ENCODE measurements at places on chromosomes 6 and 20.
A peak's percentile ranks its signal among the peaks of the same experiment; 100 is the strongest.

GRCh38 chr20:40600441-40601219, 88.4 kb downstream of the MAFB start:
- no peak for DNase-seq

DNA sequence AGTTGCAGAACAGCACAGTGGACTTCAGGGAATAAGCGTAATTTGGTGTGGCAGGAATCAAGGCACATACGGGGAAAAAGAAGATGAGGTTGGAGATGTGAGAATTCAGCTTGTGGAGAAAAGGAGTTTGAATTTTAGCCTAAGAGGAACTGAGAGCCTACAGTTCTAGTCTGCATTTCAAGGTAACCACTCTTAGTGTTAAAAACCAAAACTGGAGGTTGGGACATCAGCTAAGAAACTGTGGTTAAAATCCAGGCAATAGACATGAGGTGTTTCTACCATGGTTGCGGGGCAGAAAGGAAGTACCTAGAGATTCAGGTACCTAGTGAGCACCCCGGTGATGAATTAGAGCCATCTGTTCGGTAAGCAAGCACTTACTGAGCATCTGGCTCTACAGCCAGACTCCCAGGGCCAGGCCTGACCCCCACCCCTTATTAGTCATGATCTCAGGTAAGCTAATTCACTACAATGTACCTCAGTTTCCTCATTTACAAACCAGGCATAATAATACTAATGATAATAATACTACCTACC, 44.4 kb downstream of the FAXC start:
- no peak for DNase-seq

- no peak for DNase-seq
These were observed 46.4 kb upstream of the COL21A1 start for GRCh38 chr6:56293781-56294180.

DNA sequence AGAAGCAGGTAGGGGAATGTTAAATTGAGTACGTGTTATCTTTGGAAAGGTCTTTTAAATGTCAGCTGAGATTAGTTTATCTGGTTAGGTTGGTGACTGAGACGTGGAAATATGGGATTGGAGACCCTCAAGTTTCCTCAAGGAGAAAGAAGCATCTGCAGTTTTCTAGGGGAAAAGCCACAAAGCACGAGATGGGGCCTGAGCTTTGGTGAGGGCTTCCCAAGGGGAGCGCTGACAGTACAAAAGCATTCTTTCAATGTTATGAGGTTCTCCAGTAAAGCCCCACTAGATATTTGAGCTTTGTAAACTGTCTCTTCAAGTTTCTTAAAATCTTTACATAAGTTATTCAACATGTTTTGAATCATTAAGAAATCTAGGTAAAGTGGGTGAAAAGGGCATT, 19.6 kb upstream of the HS3ST5 start:
- no peak for DNase-seq

DNA sequence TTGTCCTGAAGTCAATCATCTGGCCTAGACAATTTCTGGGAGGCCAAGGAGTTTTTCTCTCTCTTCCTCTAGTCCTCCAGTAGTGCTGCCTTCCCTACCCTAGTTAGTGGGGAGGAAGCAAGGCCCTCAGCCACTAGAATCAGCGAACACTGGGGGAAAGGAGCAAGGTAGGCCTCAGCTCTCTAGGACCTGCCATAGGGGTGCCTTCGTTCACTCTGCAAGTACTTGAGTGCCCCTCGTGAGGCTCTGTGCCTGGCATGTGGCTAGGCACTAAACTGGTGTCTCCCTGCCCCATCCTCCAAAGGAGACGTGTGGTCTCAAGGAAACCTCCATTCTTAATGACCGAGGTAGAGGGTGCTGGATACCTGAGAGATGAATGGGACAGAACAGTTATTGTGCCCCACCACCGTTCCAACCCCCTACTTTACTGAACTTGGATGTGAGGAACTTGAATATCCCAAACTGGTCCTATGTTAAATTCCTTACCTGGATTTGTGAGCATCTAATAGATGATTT, 1.1 kb downstream of the DEF6 start:
- no peak for DNase-seq

- no peak for DNase-seq
These were observed 50.8 kb upstream of the FAM83D start for GRCh38 chr20:38875175-38875993.

DNA sequence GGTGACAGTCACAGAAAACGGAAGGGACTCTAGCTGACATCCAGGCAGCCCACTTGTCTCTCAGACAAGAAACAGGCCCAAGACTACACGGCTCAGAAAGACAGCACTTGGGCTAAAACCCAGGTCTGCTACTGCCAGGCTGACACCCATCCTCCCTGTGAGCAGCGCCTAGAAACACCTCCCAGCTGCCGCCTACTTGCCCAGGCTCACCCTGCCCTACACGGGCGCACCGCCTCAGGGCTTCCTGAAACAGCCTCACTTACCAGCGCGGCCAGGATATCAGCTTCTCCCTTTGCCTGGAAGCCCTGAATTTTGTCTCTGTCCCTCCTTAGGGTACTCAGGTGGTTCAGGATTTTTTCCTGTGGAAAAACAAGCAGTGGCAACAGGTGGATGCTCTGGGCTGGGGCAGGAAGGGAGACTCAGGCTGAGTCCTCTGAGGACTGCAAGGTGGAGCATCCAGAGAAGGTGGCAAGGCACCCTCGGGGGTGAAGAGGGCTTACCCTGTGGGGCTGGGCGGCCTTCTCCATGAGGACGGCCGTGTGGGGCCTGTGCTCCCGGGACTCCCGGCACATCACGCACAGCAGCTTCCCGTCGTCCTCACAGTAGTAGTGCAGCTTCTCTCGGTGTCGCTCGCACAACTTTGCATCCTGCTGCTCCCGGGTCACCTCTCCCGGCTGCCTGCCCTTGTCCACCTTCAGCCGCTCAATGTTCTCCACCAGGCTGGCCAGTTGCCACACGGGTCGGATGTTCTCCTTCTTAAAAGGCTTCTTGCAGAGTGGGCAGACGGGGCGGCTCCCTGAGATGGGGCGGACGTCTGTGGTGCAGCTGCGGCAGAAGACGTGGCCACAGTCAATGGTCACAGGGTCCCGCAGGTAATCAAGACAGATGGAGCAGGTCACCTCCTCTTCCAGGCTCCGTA, 14.8 kb downstream of the TRIM26 start:
- no peak for DNase-seq

DNA sequence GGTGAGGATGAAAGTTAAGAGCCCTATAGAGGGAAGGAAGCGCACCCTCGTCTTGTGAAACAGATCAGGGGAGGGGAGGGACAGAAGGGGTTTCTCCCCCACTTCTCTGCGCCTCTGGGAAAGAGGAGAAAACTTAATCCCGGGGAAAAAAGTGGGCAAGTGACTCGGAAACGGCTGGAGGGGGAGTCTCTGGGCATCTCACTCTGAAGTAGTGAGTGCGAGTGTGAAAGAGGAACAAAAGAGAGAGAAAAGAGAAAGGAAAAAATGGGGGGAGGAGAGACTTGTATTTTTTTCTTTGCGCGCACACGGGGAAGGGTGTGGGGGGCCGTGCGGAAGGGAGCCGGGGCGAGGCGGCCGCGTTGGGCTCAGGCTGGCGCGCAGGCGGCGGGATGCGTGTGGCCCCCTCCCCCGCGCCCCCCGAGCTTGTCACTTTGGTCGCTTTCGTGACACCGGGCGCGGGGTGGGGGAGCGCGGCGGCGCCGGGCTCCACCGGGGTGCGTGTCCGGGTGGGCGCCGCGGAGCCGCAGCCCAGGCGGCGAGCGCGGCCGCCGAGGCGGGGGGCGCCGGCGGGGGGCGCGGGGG, 454 bp downstream of the L3MBTL3 start:
- DNase-seq: peak; percentile 23

DNA sequence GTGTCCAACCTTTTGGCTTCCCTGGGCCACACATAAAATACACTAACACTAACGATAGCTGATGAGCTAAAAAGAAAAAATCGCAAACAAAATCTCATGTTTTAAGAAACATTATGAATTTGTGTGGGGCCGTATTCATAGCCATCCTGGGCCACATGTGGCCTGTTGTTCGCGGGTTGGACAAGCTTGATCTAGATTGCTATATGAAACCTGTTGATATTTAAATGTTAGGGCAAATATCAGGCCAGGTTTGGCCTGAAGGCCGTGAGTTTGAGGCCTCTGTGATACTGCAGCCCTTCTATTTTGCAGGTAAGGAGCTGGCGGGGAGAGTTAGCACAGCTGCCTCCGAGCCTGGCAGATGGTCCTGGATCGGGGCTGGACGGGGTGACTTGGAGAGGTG, 99.0 kb downstream of the CEBPB start:
- DNase-seq: no peak

GRCh38 chr6:155450240-155450581, 5.4 kb downstream of the NOX3 start:
- no peak for DNase-seq

DNA sequence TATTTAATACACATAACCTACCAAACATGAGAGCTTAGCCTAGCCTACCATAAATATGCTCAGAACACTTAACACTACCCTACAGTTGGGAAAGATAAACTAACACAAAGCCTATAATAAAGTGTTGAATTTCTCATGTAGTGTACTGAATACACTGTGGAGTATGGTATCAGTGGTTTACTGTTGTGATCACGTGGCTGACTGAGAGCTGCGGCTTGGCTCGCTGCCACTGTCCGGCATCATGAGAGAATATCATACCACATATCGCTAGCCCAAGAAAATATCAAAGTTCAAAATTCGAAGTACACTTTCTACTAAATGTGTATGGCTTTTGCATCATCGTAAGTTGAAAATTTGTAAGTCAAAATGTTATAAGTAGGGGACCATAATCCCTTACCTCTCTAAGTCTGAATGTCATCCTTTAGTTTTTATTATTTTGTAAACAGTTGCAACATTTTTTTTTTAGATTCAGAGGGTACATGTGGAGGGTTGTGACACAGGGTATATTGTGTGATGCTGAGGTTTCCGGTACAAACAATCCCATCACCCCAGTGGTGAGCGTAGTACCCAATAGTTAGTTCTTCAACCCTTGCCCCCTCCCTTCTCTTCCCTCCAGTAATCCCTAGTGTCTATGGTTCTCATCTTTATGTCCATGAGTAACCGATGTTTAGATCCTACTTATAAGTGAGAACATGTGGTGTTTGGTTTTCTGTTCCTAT, 14.6 kb upstream of the TAAR1 start:
- no peak for DNase-seq

DNA sequence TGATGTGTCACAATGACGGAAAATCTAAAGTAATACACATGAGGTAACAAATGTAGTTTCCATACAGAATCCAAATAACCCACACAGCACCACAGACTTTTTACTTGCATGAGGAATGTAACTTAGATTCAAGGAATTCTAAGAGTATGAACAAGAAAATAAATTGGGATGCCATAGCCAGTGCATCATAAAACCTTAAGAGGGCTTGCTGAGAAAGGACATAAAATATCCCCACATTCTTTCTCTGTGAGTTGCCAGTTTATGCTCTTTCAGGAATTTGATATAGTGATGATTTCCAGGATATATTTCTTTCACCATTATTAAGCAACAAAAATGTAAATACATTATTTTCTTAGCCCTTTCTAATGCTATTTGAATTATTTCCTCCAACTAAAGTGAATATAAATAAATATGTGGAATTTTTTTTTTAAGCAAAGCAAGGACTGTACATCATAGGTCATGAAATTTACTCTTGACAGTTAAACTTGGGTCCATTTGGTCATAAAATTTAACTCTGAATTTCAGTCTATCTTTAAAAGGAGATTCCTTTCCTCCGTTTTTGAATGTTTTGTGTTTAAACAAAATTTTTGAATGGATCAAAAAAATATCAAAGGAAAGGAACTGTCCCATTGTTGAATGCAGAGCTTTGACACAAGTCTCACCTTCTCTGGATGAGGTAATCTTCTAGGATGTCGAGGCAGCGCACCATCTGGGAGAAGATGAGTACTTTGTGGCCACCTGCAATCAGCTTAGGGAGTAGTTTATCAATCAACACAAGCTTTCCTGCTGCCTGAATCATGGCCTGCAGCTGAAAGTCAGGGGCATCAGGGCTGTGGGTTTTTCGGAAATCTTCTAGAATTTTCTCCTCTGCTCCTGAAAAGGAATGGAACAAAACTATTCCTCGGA, 116.3 kb upstream of the EMILIN3 start:
- DNase-seq: no peak

GRCh38 chr6:80725156-80725930, 618.9 kb downstream of the BCKDHB start:
- peak; percentile 8 for DNase-seq

- DNase-seq: no peak
These were observed 35.3 kb upstream of the GFOD1 start for GRCh38 chr6:13522656-13523055.

DNA sequence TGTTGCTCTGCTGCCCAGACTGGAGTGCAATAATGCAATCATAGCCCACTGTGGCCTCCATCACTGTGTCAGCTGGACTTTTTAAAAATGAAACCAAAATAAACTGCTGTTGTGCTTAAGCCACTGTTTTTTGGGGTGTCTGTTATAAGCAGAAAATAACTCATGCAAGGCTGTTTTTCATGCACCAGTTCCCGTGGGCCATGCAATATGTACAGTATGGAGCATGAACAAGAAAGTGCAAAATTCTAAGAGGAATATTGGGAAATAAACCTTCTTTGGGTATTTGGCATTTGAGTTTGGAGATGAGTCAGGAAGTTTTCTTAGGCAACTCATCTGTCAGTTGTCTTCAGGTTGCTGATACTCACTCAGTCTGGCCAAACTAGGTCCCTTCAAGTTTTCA, 14.9 kb upstream of the ZFAND3 start:
- DNase-seq: no peak

GRCh38 chr20:23217023-23217422, 130.9 kb upstream of the CD93 start:
- DNase-seq: no peak

GRCh38 chr6:94272327-94272726, 853.0 kb upstream of the EPHA7 start:
- no peak for DNase-seq

DNA sequence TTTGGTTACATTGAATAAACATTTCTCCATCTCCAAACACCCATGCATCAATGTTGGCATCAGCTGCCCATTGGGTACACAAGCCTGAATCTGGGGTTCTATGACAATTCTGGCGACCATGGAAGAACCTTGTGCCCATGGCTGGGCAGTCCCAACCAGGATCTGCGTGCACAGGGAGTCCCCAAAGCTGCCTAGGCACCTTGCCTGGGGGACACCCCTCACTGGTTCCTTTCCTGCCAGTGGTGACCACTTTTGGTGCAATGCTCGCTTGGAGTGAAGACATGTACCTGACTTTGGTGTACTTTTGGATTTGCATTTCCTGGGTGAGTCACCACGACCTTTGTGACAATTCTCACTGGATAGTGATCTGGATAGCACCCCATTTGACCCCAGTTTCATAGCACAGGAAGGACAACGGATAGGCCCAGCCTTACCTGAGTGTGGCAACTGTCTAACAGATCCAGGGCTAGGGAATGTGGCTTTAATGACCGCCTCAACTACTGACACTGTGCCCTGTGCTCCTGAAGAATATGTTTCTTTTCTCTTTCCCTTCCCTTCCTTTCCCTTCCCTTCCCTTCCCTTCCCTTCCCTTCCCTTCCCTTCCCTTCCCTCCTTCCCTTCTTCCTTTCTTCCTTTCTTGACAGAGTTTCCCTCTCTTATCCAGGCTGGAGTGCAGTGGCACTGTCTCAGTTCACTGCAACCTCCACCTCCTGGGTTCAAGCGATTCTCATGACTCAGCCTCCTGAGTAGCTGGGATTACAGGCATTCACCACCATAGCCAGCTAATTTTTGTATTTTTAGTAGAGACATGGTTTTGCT, 7.1 kb downstream of the SPINT3 start:
- DNase-seq: no peak

Data from HuH-7 (cell line).